ENCODE measurements at places on chromosomes 1 and 21. TPM values are rescaled to one million over a fixed set of nuclear protein-coding genes. Genes with fewer than 3 reads are reported as not detected.

- no peak for DNase-seq
Measured at GRCh38 chr1:12507631-12508030, 110.4 kb downstream of the DHRS3 start.

GRCh38 chr1:157542676-157543075, 9.6 kb downstream of the FCRL5 start:
- peak; percentile 12 for DNase-seq

GRCh38 chr1:203268901-203269653, 36.2 kb upstream of the BTG2 start:
- DNase-seq: peak; percentile 81

GRCh38 chr1:217273866-217274265, 357.0 kb downstream of the GPATCH2 start:
- peak; percentile 69 for DNase-seq

DNA sequence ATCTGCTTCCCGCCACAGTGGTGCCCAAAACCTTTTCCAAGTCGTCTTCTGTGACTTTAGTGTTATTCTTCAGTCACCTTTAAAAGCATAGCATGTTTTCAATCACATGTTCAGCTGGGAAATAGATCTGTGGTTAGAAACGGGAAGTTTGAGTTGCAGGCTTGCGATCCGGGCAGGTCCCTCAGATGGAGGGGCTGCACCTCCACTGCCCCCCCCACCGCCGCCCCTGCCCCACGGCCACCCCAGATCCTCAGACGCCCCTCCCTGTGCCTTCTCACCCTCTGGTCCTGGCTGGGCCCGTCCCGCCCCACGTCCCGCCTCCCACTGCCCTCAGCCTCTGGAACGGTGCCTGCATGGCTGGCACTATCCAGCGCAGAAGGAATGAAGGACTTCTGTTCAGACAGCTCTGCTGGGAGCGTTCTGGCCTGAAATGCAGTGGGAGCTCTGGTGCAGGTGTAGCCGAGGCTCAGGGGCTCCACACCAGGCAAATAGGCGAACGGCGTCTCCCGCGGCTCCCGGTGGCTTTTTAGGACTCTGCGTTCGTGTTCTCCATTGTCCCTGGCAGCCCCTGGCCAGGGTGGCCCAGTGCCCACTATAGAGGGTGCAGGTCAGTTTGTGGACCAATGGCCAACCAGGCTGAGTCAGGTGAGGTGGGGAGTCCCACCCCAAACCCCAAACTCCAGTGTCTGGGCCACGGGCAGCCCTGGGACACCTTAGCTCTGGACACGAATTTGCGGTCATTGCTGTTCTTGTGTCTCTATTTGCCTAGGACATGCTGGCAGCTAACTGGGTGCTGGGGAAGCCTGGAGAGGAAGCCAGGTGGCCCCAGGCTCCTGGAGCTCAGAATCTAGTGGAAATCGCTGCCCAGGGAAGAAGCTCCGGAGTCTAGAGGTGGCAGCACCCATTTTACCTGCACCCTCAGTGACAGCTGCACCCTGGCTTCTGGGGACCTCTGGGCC, 67.1 kb downstream of the FAAP20 start:
- DNase-seq: no peak

DNA sequence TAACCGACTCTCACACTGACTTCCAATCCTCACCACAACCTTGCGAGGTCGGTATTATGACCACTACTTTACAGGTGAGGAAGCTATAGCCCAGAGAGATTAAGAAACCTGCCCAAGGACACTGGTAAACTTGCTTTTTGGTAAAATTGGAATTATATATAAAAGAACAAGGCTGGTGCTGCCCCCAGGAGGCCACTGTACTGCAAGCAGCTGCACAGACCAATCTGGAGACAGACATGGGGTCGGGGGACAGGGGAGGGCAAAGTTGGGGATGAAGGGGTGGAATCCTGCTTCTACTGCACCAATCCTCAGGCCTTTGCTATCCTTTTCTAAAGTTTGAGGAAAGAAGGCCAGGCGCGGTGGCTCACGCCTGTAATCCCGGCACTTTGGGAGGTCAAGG, 280.8 kb downstream of the SPATA17 start:
- DNase-seq: no peak

- no peak for DNase-seq
Measured at GRCh38 chr1:214549604-214550003, 1.8 kb downstream of the PTPN14 start.

- no peak for DNase-seq
Measured at GRCh38 chr1:203282720-203283542, 22.4 kb upstream of the BTG2 start.

DNA sequence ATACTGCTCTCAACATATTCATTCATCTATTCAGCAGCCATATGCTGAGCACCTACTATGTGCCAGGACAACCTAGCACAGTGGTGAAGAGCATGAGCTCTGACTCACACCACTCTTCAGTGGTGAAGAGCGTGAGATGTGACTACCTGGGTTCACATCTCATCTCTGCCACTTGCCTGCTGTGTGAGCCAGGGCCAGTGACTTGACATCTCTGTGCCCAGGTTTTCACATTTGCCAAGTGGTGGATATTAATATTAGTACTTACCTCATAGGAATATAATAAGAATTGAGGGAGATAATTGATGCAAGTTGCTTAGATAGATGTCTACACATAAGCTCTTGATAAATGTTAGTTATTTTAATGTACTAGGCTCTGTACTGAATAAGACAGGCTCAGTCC, 488.9 kb downstream of the PTPRU start:
- no peak for DNase-seq

GRCh38 chr1:64092851-64093371, 110.5 kb upstream of the UBE2U start:
- DNase-seq: peak; percentile 57

DNA sequence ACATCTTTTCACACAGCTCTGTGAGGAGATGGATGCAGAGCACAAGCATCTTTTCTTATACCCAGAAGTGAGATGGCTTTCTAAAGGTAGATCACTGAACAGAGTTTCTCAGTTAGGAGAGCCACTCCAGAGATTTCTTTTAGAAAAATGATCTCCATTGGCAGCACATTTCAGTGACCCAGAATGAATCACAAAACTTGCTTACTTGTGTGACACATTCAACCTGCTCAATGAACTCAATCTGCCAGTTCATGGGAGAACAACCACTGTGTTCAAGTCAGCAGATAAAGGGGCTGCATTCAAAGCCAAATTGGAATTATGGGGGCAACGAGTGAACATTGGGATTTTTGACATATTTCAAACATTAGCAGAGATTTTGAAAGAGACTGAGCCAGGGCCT, 78.3 kb downstream of the UCHL5 start:
- DNase-seq: no peak

DNA sequence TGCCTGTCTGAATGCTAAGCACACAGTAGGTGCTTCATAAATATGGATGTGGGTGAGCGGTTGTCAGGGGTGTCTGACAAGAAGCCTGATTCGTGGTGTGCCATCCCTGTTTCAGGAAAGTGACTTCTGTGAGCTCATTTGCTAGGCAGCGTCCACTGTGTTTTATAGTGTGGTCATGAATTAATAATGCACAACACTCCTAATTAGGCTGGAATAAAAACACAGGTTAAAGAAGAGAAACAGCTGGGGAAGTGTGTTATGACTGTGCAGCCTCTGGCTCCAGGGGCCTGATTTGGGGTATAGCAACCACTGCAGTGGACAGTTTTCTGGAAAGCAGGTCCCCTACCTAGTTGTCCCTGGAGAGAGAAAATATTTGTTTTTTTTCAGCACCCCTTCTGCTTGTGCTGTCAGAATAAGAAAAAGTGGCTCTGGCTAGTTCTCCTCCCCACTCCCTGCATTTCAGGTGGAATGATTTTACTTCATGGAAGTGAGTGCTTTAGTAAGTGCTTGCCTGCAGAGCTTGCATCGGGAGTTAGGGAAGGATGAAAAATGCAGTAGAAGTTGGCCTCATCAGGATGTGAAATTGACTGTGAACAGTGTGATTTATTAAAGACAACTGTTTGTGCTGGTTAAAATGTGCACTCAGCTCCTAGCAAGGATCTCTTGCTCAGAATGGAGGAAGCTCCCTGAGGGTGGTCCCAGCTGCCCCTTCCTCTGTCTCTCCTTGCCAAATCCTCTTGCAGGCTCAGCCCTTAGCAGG, 333.8 kb downstream of the HHAT start:
- no peak for DNase-seq

DNA sequence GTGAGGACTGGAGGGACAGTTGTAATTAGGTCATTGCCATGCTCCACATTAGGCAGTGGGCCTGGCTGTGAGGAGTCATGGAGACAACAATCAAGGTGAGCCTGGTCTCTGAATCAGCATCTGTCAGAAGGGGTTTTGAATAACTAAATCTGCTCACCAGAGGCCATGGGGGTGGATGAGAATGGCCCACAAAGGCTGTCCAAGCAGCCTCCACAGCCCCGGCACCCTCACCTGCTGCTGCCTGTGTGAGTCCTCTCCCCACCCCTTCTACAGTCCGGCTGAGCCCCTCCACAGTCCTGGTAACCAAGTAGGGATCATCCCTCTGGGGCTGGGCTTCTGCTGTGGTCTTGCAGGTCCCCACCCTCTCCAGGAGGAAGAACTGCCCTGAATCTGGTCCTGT, 2.3 kb downstream of the DPT start:
- DNase-seq: no peak

DNA sequence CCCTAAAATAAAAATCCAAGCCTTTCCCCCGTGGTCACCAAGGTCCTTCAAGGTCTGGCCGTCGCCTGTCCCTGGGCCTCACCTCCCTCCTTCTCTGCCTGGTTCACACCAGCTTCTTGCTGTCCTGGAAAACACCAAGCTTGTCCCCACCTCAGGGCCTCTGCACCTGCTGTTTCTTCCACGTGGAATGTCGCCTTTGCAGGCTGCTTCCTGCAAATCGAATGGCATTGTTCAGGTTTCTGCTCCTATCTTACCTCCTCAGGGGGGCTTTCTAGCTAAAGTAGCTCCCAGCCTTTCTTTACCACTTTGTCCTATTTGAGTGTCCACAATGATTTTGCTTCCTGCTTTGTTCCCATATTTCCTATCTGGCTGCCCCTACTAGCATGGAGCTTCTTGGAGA, 3.3 kb upstream of the CASZ1 start:
- DNase-seq: no peak

GRCh38 chr1:185401019-185401418, 84.0 kb upstream of the IVNS1ABP start:
- no peak for DNase-seq

GRCh38 chr1:179779645-179780272, 36.7 kb downstream of the FAM163A start:
- DNase-seq: no peak

- DNase-seq: no peak
Measured at GRCh38 chr1:17744666-17745478, 10.3 kb upstream of the ACTL8 start.

DNA sequence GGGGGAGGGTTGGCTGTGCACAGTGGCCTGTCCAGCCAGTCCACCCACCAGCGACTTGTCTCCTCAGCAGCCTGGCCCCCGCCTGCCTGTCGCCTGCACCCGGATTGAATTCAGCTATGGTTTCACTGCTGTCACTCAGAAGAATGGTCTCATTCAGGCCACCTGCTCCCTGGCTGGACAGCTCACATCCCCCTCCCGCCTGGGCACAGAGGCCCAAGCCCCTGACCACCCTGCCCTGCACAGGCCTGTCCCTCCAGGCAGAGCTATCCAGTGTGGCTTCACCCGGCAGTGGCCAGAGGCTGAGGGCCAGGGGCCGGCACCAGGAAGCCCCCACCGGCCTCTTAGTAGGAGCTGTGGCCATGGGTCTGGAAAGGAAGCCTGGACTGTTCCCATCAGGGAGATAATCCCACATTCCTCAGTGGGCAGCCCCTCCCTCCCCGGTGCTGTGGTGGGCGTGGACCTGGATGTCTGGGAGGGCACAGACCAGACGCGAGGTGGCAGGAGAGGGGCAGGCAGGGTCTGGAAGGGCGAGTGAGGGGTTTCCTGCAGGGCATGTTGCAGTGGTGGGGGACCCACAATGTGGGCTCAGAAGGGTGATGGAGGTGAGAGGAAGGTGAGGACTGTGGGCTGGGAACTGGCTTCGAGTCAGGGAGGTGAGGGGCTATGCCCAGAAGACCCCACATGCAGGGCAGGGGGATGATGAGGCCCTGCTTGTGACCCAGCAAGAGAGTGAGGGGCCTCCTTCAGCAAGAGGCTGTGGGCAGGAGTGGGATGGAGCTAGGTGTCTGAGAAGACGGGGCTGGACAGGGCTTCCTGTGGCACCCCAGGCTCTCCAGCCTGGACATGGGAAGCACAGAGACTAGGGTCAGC, 30.4 kb downstream of the WNT9A start:
- DNase-seq: no peak

DNA sequence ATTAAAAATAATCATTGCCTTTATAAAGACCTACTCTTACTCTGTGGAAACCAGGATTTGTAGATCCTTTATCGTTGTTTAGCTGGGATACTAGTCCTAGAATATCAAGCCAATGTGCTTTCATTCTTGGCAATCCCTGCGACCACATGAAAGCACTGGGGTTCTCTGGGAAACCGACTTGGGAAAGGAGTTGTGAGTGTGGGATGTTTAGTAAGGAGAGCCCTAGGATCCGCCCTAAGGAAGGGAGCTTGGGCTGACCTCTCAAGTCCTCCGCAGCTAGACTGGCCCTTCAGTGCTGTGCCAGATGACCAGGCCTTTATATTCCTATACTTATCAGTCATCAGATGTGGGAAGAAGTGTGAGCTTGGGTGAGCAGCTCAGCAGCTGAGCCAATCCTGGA, 5.2 kb upstream of the KRTAP19-8 start:
- DNase-seq: no peak

GRCh38 chr1:201703621-201704438, 125.1 kb upstream of the IPO9 start:
- DNase-seq: peak; percentile 93

- no peak for DNase-seq
Measured at GRCh38 chr21:43318841-43319781, 107.8 kb downstream of the SIK1 start.

DNA sequence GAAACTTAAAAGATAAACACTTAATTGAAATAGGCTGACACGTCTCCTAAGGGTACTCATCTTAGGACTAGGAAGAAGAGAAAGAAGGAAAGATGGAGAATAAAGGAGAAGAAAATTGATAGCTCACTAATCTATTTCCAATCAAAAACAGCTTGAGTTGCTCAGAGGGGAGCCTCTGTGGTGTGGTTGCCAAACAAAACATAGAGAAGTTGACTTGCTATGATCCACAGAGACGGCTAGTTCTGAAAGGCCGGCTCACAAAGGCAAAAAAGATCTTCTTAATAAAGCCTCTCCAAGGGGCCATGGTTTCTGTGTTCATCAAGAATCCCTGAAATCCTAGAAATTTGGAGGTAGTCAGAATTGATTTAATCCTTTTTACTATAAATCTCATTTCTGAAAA, 644.1 kb downstream of the LMO4 start:
- no peak for DNase-seq

BEND5 gene
- total RNA-seq: 19.1 TPM

CTXND2 gene
- total RNA-seq: not detected

ARL8A gene
- 42.5 TPM for total RNA-seq

HES3 gene
- total RNA-seq: not detected

SYT14 gene
- total RNA-seq: 0.70 TPM

ABCD3 gene
- total RNA-seq: 20.7 TPM

TBX19 gene
- total RNA-seq: 1.5 TPM

ZP4 gene
- not detected for total RNA-seq

ALPL gene
- total RNA-seq: 0.67 TPM

SH2D2A gene
- 3.8 TPM for total RNA-seq

MUL1 gene
- 34.4 TPM for total RNA-seq

OR10Z1 gene
- total RNA-seq: not detected

CELA3B gene
- not detected for total RNA-seq

HSD3B1 gene
- total RNA-seq: 0.27 TPM

Data from cardiac muscle cell (in vitro differentiated cells and primary cell).